ENCODE measurements at places on chromosomes 2 and 18.

- peaks cover 44% of the 10 kb centered on the region for H3K36me3 ChIP-seq
- peak overlapping the region; percentile 85 for H3K4me3 ChIP-seq
- H3K4me1 ChIP-seq = peaks cover 47% of the 10 kb centered on the region
- no peaks in the 10 kb centered on the region for H3K27me3 ChIP-seq
- H3K27ac ChIP-seq = peak overlapping the region; percentile 92
These were observed 558 bp upstream of the NEMP2 start for GRCh38 chr2:190535121-190535439.

DNA sequence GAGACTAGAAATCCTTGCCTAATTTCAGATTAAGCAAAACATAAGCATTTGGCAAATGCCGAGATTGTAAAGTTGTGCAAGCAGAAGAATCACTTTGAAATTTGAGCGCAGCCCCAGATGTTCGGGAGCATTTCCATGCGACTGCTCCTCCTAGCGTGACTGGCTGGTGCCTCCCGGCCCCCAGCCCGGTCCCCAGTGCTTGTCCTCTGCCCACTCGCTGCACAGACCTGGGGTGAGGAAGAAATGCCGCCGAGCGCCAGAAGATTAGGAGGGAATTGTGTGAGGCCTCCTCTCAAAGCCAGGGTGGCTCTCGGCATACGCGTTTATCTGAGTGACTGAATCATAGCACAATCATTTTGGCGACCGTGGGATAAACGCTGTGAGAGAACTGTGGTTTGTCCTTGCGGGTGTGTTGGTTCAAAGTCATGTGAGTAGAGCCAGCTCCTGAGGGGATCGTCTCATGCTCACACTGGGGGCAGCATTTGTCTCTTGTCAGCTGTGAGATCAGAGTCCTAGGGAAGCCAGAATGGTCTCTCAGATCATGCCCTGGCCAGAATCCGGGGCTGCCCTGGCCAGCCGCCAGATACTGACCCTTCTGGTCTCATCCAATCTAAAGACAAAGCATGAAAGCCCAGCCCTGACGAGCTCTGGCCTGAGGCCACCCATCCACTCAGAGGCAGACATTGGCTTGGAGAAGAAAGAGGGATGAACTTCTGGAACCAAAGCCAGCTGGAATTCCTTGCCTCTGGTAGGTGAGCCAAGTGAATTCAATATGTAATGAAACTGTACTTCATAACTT lies 189.3 kb downstream of the SH3RF3 start:
- no peak overlapping the region for H3K4me3 ChIP-seq
- no peak for DNase-seq
- H3K27ac ChIP-seq = no peak overlapping the region

- DNase-seq = no peak
- no peaks in the 10 kb centered on the region for H3K4me1 ChIP-seq
- no peak overlapping the region for H3K4me3 ChIP-seq
- no peaks in the 10 kb centered on the region for H3K27me3 ChIP-seq
- H3K36me3 ChIP-seq = no peaks in the 10 kb centered on the region
- H3K27ac ChIP-seq = no peak overlapping the region
These were observed 139.6 kb downstream of the SH3BP4 start for GRCh38 chr2:235091421-235091820.

DNA sequence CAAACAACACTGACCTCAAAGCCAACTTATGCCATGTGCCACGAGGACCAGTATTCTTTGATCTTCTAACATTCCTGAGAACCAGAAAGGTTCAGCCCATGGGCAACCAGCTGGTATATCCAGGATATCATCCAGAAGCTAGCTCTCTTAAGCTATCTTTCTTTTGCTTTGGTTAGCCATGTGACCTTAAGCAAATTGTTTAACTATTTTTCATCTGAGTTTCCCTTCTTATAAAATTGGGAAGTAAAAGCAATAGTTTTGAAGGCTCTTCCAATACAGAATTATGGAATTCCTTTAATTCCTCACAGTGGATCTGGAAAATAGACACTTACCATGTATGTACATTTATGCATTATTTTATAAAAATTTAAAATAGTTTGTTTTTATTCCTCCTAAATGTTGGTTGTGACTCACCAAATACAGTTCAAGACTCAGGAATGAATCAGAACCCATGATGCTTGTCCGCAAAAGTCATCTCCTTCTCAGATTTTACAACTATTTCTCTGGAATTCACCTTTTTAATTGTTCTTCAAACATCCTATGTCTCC lies 435.7 kb downstream of the ZEB2 start:
- peaks cover 3% of the 10 kb centered on the region for H3K36me3 ChIP-seq
- no peaks in the 10 kb centered on the region for H3K27me3 ChIP-seq
- H3K27ac ChIP-seq = no peak overlapping the region
- H3K4me1 ChIP-seq = peaks cover 12% of the 10 kb centered on the region
- no peak overlapping the region for H3K4me3 ChIP-seq

GRCh38 chr2:120539937-120540718 lies 194.2 kb downstream of the INHBB start:
- H3K4me3 ChIP-seq = no peak overlapping the region
- no peaks in the 10 kb centered on the region for H3K27me3 ChIP-seq
- DNase-seq = no peak
- no peaks in the 10 kb centered on the region for H3K4me1 ChIP-seq
- no peak overlapping the region for H3K27ac ChIP-seq

DNA sequence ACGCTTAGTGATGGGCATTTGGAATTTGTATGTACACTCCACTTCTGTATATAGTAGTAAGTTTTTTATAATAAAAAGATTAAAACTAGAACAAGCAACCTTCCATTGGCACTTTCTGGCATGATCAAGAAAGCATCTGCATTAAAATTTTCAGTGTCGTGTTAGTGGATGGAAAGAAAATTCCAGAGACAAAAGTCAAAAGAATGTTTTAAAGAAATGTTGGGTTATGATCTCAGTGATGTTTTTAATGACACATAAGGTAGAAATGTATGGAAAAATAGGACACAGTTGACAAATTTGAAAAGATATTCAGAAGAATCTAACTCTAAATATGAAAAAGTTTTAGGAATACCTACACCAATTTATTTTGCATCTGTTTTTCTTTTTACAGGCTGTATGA lies 126.1 kb upstream of the FAM117B start:
- no peaks in the 10 kb centered on the region for H3K27me3 ChIP-seq
- no peak overlapping the region for H3K27ac ChIP-seq
- DNase-seq = no peak
- no peaks in the 10 kb centered on the region for H3K4me1 ChIP-seq
- H3K36me3 ChIP-seq = no peaks in the 10 kb centered on the region

GRCh38 chr2:234864506-234864905 lies 87.3 kb upstream of the SH3BP4 start:
- no peak overlapping the region for H3K27ac ChIP-seq
- no peak overlapping the region for H3K4me3 ChIP-seq
- no peak for DNase-seq
- H3K36me3 ChIP-seq = no peaks in the 10 kb centered on the region

DNA sequence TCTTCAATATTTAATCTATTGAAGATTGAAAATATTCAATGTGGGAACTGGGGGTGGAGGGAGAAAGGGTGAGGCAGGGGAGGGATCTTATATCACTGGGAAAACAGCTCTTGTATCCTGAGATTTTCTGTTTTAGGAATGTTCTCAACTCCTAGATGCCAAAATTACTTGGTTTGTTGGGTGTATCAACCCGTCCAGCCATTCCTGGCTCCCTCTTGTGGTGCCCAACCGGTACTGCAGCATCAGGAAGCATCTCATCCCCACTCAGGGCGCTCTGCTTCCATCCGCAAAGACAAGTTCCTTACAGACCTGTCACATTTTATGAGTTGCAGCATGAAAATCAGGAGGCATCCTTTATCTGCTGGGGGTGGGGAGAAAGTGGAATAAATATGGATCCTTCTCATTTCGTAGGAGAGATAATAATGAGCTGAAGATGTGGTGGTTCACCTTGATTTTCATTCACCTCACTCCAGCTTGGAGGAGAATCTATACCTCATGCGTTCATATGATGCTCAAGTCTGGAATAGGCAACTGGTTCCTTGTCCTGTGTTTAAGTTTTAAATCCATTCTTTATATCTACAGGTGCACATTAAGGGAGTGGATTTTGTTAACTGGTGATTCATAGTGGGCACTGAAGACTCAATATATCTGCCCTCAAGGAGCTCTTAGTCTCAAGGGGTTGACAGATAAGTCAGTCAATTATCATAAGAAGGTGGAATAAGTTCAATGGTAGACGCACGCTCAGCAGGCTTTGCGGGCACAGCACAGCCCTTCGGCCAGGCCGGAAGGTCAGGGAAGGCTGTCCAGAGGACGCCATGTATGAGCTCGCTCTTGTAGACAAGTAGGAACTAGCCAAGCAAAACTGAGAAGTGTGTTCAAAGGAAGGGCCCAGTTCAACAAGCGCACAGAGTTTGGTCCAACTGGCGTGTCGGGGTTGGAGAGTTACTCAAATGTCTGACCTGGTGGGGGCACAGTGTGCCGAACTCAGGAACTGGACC lies 127.3 kb downstream of the RNF144A start:
- H3K27me3 ChIP-seq = no peaks in the 10 kb centered on the region
- no peak overlapping the region for H3K4me3 ChIP-seq

GRCh38 chr2:155871940-155872339 lies 460.6 kb downstream of the NR4A2 start:
- DNase-seq = no peak
- no peaks in the 10 kb centered on the region for H3K27me3 ChIP-seq
- H3K4me1 ChIP-seq = no peaks in the 10 kb centered on the region
- H3K4me3 ChIP-seq = no peak overlapping the region
- no peaks in the 10 kb centered on the region for H3K36me3 ChIP-seq
- no peak overlapping the region for H3K27ac ChIP-seq

GRCh38 chr18:52313213-52313612 lies 26.8 kb upstream of the DCC start:
- no peaks in the 10 kb centered on the region for H3K36me3 ChIP-seq
- no peaks in the 10 kb centered on the region for H3K27me3 ChIP-seq
- no peak overlapping the region for H3K4me3 ChIP-seq
- H3K27ac ChIP-seq = no peak overlapping the region
- no peaks in the 10 kb centered on the region for H3K4me1 ChIP-seq
- DNase-seq = no peak

DNA sequence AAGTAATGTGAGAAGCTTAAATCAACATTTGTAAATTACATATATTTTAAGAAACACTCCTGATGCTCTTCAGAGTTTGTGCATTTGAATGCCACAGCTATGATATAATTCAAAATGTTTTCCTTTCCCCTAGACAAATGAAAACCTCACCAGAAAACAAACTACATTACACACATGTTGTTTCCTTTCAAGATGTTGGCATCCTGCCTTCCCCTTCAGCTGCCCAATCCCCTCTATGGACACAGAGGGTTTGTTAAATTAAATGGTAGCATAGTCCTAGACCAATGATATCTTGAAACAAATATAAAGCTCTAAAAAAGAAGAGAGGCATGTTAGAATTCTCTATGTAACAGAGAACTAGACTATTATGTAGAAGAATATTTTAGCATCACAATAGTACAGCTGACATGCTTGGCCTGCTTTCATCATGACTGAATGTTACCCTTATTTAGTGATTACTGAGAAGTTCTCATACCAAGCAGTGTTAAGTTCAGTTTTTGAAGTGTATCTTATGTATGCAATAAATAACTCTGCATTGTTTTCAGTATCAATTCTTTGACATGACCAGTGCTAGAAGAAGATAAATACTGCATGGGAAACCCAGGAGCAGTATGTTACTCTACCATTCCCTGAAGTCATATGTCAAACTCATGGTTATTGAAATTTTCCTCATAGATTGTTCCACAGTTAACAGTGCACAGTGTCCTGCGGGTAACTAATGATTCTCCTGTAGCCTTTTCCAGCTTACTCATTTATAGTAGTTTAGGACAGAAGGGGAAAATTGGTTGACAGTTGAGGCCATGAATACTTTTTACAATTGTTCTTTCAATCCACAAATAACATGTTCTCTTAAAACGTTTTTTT lies 316.3 kb upstream of the KCNJ3 start:
- no peak overlapping the region for H3K27ac ChIP-seq
- H3K4me3 ChIP-seq = no peak overlapping the region
- H3K36me3 ChIP-seq = no peaks in the 10 kb centered on the region

DNA sequence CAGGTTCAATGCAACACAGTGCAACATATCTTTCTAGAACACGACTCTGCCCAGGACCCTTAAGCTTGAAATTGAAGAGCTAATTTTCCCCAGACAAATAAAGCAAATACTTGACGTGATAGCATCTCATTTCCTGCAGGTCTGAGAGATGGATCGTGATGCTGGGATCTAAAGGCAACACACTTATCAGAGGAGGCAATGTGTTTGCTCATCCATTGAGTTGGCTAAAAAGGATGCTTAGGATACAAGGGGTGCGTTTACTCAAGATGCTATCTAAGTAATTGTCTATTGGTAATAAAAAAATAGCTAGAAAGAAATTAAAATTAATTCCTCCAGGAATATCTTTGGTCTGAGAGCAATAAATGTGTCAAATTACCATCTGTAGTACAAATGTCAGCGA lies 129.0 kb downstream of the SOCS6 start:
- H3K36me3 ChIP-seq = no peaks in the 10 kb centered on the region
- H3K4me1 ChIP-seq = no peaks in the 10 kb centered on the region
- no peak overlapping the region for H3K4me3 ChIP-seq
- no peaks in the 10 kb centered on the region for H3K27me3 ChIP-seq

- no peak overlapping the region for H3K27ac ChIP-seq
- no peak overlapping the region for H3K4me3 ChIP-seq
- peaks cover 47% of the 10 kb centered on the region for H3K36me3 ChIP-seq
- no peak for DNase-seq
These were observed 176.9 kb downstream of the UBE2E3 start for GRCh38 chr2:181157326-181157725.

DNA sequence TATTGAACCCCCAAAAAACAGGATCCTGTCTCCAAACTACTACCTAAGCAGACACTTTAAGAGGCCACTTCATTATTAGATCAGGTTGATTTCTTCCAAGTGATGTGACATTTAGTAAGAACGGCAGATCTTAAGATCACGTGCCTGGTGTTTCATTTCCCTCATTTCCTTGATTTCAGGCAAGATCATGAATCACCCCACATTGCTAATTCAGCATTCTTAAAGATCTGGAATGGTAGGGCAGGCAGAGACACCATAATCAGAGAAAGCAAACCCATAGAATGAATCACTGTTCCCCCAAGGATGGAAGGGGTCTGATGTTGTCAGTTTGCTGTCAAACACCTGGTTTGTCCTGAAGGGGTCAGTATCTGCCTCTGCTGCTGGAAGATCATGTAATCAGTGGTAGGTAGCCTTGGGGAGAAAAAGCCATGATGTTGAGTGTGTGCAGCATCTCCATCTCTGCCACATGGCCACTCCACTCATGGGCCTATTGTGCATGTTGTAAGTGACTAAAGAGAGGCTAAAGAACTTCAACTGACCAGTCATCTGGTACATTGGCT lies 133.9 kb downstream of the ARHGAP15 start:
- H3K4me1 ChIP-seq = peaks cover 44% of the 10 kb centered on the region
- peaks cover 46% of the 10 kb centered on the region for H3K36me3 ChIP-seq
- H3K27me3 ChIP-seq = no peaks in the 10 kb centered on the region
- H3K4me3 ChIP-seq = peak overlapping the region; percentile 37
- peak overlapping the region; percentile 95 for H3K27ac ChIP-seq

GRCh38 chr2:9941196-9941995 lies 10.1 kb upstream of the GRHL1 start:
- no peak for DNase-seq
- H3K36me3 ChIP-seq = no peaks in the 10 kb centered on the region
- H3K4me3 ChIP-seq = no peak overlapping the region
- peaks cover 19% of the 10 kb centered on the region for H3K27me3 ChIP-seq
